ENCODE measurements at places on chromosomes 1 and 21. TPM values are rescaled to one million over a fixed set of nuclear protein-coding genes. Genes with fewer than 3 reads are reported as not detected.
A peak's percentile ranks its signal among the peaks of the same experiment; 100 is the strongest.

APCS gene
- total RNA-seq: 0.42 TPM

SASS6 gene
- total RNA-seq: 13.7 TPM

DNA sequence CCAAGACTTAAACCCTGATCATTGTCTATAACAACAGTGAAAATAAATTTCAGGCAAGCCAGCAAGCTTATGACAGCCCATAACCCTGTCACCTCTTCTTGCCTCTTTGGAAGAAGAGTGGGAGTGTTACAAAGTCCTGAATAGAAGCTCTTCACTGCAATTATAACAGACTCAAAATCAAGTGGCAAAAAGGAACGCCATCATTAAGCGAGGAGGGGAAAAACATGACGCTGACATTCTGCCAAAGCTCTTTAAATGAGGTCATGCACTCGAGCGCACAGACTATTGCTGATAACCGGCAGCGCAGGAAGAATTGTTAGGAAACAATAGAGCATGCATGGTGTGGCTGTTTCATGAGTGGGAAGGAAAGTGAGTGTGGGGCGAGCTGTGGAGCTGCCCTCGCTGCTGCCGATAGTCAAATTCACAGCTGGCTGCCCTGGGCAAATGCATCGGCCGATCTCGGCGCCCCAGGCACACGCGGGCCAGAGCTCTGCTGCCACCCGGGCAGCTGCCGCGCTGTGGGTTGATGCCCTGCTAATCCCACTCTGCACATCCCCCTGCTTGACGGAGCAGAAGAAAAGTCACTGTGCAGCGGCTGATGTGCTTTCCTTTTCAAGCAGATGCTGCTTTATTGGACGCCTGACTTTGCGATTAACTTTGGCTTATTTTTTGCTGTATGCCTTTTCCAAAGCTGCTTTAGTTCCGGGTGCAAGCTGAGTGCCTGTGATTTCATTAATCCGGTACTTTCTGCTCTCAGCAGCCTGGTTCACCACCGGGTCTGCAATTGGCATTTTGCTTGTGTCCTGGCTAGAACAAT lies 102.4 kb upstream of the ST6GALNAC5 start:
- DNase-seq: no peak

DNA sequence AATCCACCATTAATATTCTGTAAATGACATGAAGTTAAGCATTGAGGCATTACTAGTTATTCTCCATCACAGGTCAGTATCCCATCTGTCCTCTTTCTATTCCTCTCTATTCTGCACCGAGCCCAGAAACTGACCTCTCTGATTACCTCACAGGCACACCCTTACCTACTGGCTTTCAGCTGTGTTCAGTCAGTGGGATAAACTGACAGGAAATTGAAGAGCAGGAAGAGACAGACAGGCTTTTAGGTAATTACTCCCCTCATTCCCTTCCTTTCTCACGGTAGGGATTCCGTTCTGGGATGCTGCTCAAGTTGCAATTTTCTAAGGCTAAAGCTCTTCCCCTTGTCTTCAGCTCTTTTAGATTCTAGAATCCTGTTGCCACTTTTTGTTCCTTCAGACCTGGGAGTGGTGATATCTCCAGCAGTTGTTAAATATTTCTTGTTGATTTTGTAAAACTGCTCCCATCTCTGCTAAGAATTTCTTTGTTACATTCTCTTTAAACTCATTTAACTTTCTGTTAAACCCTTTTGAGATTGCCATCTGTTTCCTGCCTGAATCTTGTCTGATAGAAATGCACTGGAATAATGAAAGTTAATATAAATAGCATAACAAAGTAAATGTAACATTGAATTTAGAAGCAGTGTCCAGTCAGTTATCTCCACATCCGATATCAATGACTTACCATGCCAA lies 1063.4 kb downstream of the PLA2G4A start:
- DNase-seq: no peak

- peak; percentile 48 for DNase-seq
Measured at GRCh38 chr21:33127154-33127867, 57.4 kb downstream of the OLIG1 start.

GRCh38 chr1:161511756-161512060 lies 6.5 kb downstream of the FCGR2A start:
- no peak for DNase-seq

DNA sequence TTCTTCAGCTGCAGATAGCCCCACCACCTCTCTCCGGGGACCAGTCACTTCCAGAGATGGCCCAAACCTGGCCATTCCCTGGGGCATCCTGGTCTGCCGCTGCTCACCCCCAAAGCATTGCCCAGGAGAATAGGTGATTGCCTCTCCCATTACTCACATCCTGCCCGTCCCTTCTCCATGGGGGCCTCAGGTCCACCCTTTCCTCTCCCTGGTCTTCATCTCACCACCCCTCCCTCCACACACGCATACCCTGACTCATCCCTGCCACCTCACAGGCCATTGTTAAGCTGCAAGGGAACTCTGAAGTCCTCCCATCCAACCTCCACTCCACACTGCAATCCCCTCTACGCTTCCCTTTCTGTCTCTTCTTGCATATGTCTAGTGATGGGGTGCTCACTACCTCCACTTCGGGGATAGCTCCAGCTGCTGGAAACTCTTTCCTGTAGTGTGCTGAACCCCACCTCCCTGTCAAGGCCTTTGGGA lies at the start of gene PLEKHG5:
Gene PLEKHG5 (minus strand): TSS at position 188 of the 483 bp plus-strand sequence. CDS start 14,096 bp downstream, outside the sequence.
- peak; percentile 60 for DNase-seq

GRCh38 chr21:44332383-44332782 lies 6.8 kb downstream of the CFAP410 start:
- DNase-seq: no peak

DNA sequence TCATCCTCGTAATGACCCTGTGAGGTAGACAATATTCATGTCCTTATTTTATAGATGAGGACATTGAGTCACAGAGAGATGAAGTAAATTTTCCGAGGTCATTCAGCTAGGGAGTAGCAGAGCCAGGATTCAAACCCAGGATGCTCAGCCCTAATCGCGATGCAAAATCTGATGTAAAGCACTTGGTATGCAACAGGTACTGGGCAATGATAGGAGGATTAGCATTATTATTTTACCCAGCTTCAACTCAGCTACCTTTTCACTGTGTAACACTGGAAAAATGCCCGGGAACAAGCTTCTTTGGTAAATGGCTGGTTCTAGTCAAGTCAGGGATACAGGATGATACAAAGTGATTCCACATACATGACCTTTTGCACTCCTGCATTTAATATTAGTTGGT lies 88.7 kb downstream of the ATP1A1 start:
- DNase-seq: no peak

GRCh38 chr1:26483980-26484379 lies 11.7 kb downstream of the HMGN2 start:
- no peak for DNase-seq

DNA sequence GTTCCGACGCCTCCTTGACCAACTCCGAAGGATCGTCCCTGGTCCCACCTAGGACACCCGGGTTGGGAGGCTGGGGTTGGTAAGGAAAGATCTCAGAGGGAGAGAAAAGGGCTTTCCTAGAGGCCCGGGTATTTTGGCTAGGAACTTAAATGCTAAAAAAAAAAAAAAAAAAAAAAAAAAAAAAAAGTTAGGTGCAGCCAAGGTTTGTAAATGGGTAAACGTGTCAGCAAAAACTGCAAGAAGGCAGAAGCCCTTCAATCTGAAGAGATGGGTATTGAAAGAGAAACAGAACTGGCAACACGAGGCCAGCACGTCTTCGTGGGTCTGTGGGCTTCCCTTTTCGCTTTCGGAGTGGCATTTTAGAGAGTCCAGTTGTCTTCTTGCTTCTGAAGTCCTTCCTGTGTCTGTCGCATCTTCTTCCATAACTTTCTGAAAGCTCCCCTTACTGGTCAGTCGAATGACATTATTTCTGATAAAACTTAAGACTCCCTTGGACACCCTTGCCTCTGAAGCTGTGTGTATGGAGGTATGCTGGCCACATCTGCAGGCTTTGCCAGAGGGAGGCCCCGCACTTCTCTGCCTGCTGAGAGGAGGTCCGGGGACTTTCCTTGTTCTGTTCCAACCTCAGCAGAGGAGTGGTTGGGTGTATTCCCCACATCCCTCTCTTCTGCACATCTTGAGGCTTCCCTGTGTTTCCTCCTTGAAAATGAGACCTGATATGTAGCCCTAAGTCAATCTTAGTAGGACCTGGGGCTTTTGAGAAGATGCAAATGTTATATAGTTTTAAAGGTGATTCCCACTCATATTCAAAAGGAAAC lies 745 bp downstream of the RCSD1 start:
- no peak for DNase-seq

GRCh38 chr1:17890056-17890814 lies 135.1 kb downstream of the ACTL8 start:
- DNase-seq: no peak

All from HCT116 (cell line).